ENCODE measurements at places on chromosomes 11 and 22. TPM values are rescaled to one million over a fixed set of nuclear protein-coding genes. Genes with fewer than 3 reads are reported as not detected.

Gene NCAM1
- total RNA-seq: 0.15 TPM

Gene KCNK4
- total RNA-seq: 0.17 TPM

Gene XBP1
- 144 TPM for total RNA-seq

Gene UPB1
- total RNA-seq: not detected

Gene DCDC1
- 0.29 TPM for total RNA-seq

Gene IGLL1
- total RNA-seq: not detected

Data from smooth muscle cell of trachea (primary cell).